Myocyte (in vitro differentiated cells): ENCODE measurements at places on chromosomes 6 and 20. TPM values are rescaled to one million over a fixed set of nuclear protein-coding genes. Genes with fewer than 3 reads are reported as not detected.

GRCh38 chr6:43776115-43776798, 6.2 kb downstream of the VEGFA start:
- DNase-seq = peak; percentile 76

GRCh38 chr20:54104781-54105180, 34.4 kb upstream of the BCAS1 start:
- DNase-seq = no peak

GRCh38 chr6:43983191-43983590, 144.1 kb downstream of the MRPL14 start:
- DNase-seq = no peak

Gene PGC
- total RNA-seq = not detected in 2 replicates

DNA sequence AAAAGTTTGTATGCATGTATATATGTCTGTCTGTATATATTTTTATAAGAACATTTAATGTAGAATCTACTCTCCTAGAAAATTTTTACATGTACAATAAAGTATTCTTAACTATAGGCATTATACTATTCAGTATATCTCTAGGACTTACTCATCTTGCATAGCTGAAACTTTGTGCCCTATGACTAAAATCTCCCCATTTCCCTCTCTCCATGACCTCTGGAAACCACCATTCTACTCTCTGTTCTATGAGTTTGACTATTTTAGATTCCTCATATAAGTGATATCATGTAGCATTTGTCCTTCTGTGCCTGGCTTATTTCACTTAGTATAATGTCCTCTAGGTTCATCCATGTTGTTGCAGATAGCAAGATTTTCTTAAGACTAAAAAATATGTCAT, 205.1 kb upstream of the SMLR1 start:
- DNase-seq = no peak

DNA sequence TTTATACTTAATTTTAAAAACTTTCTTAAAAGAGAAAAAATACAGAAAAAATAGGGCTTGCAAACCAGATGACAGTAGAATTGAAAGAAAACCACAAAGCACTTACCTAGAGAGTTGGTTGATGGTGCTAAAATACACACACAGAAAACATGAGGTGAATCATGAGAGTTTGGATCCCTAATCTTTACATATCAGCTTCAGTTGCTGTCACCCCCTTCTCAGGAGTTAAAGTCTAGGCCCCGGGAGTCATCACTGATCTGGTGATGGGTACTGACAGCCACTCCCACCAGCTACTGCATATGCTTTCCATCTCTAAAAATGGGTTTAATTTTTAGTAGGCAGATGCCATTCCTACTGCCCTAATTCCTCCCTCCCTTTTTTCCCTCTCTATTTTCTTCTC, 16.7 kb downstream of the TSBP1 start:
- no peak for DNase-seq

GRCh38 chr6:26064619-26065257, 22.5 kb upstream of the HFE start:
- DNase-seq = peak; percentile 55

GRCh38 chr20:53837126-53837826, 233.1 kb downstream of the BCAS1 start:
- no peak for DNase-seq

- DNase-seq = no peak
These were observed 54.7 kb downstream of the RRBP1 start for GRCh38 chr20:17627101-17627955.

- DNase-seq = no peak
These were observed 43.0 kb downstream of the MYB start for GRCh38 chr6:135224037-135224647.

DNA sequence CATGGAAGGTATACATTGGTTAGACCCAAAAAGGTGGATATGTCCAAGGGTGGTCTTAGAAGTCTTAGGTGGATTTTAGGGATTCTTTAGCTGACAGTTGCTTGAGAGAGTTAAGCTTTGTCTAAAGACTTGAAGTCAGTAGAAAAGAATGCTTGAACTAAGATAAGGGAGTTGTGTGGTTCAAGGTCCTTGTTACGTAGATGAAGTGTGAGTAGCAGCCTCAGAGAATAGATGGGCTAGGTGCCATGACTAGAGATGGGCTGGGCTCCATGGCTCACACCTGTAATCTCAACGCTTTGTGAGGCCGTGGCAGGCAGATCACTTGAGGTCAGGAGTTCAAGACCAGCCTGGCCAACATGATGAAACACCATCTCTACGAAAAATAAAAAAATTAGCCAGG, 1.7 kb downstream of the SHLD1 start:
- no peak for DNase-seq

- DNase-seq = no peak
These were observed 67.9 kb downstream of the STK35 start for GRCh38 chr20:2169456-2170088.

Gene TSPO2
- total RNA-seq = not detected in 2 replicates

Gene BTBD9
- 6.8 and 9.9 TPM in 2 replicates for total RNA-seq

- DNase-seq = no peak
These were observed 34.4 kb upstream of the PTPN1 start for GRCh38 chr20:50475681-50476292.

GRCh38 chr6:90403489-90404381, 107.1 kb upstream of the BACH2 start:
- DNase-seq = peak; percentile 48

- no peak for DNase-seq
These were observed 5.7 kb downstream of the KDM1B start for GRCh38 chr6:18160911-18161310.

Gene KIF13A
- total RNA-seq = 51.2 and 84.5 TPM in 2 replicates

DNA sequence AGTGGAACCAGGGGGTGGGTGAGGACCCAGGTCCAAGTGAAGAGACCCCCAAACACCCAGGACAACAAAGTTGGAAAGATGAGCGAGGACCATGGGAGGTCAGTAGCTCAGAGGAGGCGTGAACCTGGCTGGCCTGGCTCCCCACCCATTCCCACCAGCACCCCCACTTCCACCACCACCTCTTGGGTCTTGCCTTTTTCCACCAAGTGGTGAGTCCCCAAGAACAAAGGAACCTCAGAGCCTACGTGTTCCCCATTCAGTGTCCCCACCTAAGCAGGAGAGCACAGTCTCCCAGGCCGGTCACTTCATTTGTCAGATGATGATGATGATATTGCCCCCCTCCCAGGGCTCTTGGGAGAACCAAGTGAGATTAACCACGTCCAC, 531 bp upstream of the VWA7 start:
- DNase-seq = no peak

Gene FAM50B
- total RNA-seq = 6.8 and 7.2 TPM in 2 replicates

Gene RCAN2
- 1.2 and 1.4 TPM in 2 replicates for total RNA-seq

Gene TCP11
- not detected in 2 replicates for total RNA-seq

DNA sequence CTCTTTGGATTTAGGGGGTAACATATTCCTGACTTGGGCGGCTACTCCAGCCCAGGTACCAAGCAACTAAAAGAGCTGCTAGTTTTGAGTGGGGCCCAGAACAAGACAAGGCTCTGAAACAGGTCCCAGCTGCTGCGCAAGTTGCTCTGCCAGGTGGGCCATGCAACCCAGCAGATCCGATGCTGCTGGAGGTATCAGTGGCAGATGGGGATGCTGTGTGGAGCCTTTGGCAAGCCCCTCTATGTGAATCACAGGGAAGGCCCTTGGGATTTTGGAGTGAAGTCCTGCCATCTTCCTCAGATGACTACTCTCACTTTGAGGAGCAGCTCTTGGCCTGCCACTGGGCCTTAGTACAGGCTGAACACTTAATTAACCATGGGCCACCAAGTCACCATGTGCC, 43.7 kb upstream of the VSX1 start:
- no peak for DNase-seq

GRCh38 chr20:39874049-39874893, 814.8 kb downstream of the MAFB start:
- DNase-seq = peak; percentile 92

- DNase-seq = no peak
These were observed 7.4 kb upstream of the HEY2 start for GRCh38 chr6:125742024-125742423.

Gene C20orf141
- not detected in 2 replicates for total RNA-seq

GRCh38 chr20:58310291-58310782, 822 bp downstream of the RAB22A start:
- DNase-seq = no peak

- DNase-seq = peak; percentile 85
These were observed 39.1 kb upstream of the FOXO3 start for GRCh38 chr6:108521616-108522107.

Gene RFX6
- not detected in 2 replicates for total RNA-seq

DNA sequence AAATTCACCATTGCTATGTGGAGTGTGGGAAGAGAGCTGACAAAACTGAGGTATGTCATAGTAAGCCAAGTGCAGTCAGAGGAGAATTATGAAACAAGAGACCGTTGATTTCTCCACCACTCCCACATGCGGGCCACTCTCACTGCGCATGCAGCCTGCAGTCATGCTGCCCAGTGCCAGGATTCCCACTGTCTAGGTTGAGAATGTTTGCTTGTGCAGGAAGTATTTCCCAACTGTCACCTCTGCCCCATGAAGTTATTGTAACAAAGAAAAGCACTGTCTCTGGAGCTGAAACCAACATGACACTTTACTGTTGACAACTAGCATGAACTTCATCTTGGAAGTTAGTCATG, 18.7 kb upstream of the SFT2D1 start:
- DNase-seq = peak; percentile 79

DNA sequence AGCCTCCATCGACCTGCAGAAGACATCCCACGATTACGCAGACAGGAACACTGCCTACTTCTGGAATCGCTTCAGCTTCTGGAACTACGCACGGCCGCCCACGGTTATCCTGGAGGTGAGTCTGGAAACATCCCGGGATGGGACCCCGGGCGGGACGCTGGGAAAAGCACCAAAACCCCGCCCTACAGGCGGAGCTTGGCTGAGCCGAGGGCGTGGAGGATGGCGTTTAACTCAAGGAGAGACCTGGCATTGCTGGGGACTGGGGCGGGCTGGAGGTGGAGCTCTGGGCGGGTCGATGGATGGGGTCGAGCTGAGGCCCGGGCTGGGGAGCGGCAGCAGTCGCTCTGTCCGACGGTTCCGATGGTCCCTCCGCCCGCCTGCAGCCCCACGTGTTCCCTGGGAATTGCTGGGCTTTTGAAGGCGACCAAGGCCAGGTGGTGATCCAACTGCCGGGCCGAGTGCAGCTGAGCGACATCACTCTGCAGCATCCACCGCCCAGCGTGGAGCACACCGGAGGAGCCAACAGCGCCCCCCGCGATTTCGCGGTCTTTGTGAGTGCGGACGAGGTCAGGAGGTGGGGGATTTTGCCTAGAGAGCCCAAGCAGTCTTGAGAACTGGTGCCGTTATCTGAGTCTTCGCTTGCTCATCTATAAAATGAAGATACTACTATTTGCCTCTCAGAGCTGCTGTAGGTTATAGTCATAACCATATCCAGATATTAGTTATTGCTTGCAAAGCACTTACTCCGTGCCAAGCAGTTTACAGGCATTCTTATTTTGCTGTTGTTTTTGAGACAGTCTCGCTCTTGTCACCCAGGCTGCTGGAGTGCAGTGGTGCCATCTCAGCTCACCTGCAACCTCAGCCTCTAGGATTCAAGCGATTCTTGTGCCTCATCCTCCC, 3.8 kb downstream of the SPAG4 start:
- peak; percentile 57 for DNase-seq

GRCh38 chr6:878179-878578, 185.2 kb upstream of the EXOC2 start:
- no peak for DNase-seq

DNA sequence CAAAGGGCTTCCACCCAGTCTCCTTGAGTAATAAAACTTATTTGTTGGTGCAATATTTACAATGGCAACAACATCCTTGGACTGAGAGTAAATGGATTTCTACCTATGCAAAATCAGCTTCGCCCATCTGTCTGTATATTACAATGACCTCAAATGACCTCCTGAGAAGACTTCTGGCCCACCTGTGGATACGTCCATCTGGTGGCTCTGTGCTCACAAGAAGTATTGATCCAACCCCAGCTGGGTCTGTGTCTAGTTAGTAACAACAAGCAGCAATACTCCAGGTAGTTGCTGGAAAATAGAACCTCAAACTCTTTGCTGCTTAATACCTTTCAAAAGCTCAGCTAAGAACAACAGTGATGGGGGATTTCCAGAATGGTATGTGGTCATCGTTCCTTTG, 34.7 kb upstream of the GSTA4 start:
- no peak for DNase-seq
